Stimulated activated CD8-positive, alpha-beta memory T cell treated with anti-CD3 and anti-CD28 coated beads, Interleukin-4, amount 100 ng/mL, for 4 hours (primary cell): ENCODE measurements at places on chromosomes 5 and 9.

- DNase-seq = no peak
Measured at GRCh38 chr9:78437806-78438205, 140.9 kb downstream of the PSAT1 start.

- no peak for DNase-seq
Measured at GRCh38 chr5:143350751-143351602, 52.5 kb downstream of the NR3C1 start.

- peak; percentile 38 for DNase-seq
Measured at GRCh38 chr9:113516840-113517577, 53.5 kb downstream of the RGS3 start.

DNA sequence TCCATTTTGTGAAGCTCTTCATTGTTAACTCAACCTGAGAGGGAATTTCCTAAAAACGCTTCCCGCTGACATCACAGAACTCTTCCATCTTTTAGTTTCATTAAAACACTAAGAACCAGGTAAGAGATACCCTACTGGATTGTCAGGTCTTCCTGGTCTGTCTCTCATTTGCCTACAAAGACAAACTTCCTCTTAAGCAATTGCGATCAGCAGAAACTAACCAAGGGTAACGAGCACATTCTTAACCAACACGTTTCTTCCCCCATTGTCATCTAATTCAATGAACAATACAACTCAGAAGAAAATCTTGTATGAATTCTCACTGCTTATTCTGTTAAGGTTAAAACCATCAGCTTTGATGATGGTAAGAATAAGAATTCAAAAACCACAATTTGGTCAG is 6.6 kb downstream of the FBXW11 start:
- DNase-seq = no peak

DNA sequence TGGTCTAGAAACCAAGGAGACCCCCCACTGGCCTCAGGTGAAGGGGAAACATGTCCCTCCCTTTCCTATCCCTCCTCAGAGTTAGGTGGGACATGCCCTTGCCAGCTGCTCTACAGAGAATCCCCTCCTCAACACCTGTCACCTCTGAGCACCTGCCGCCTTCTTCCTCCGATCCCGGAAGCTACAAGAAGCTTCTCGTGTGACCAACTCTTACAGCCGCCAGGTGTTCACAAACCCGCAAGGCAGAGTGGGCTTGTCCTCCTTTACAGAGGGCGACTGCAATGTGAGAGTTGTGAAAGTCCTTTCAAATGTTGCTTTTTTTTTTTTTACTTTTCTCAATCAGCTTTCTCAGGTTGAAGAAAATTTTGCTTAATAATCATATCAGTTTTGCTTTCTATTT is 3.7 kb upstream of the ICE1 start:
- no peak for DNase-seq

GRCh38 chr5:180284149-180284548 is 7.7 kb downstream of the MAPK9 start:
- DNase-seq = no peak

DNA sequence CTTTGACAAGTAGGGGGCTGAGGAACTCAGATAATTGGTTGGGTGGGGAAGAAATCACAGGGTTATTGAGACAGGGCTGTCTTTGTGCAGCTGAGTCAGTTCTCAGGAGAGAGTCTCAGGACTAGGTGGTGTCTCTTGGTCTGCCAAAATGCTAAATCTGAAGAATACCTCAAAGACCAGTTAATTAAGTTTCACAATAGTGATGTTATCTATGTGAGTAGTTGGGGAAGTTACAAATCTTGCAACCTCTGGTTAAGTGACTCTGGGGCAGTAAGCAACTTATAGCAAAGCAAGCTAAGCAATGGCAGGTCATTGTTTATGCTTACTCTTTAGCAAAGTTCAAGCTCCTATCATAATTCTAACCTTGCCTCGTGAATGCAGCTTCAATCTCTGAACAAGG is 53.6 kb downstream of the GIN1 start:
- DNase-seq = no peak

- DNase-seq = no peak
Measured at GRCh38 chr5:79890930-79891249, 100.2 kb downstream of the MTX3 start.

DNA sequence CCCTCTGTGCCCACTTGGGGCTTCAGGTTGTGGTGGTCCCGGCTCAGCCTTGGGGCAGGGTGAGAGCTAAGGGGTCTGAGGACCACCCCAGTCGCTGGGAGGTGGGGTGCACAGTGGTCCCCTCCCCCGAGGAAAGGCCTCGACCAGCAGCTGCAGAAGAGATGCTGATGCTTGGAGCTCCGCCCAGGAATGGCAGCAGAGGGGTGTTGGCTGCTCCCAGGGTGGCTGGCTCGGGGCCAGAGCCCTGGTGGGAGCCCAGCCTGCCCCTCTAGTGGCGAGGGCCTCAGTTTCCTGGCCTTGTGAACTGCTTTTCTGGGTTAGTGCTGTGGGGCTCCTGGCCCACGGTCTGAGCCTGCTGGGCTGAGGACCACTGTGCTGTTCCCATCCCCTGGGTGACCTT is 1.2 kb downstream of the DIPK1B start:
- DNase-seq = no peak

DNA sequence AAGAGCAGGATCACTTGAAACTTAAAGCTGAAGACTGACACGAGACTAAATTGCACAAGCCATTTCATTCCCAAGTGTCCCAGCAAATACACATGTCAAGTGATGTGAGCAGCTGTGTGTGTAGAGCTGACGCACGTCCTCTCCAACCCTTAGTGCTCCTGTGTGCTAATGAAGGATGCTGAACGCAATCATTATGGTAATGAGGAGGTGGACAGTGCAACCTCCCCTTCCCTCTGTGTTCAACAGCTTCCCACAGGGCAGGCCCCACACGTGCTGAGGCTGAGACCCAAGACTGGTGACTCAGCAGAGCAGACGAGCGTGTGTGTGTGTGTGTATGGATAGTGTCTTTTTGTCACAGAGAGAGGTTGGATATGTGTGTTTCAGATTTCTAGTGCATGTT is 702.1 kb downstream of the SEMA5A start:
- DNase-seq = no peak

GRCh38 chr9:116451500-116452115 is 235.5 kb upstream of the TRIM32 start:
- DNase-seq = no peak

- no peak for DNase-seq
Measured at GRCh38 chr9:134779640-134780039, 101.0 kb upstream of the FCN2 start.

GRCh38 chr5:133468596-133468995 is 143.7 kb downstream of the FSTL4 start:
- DNase-seq = no peak

DNA sequence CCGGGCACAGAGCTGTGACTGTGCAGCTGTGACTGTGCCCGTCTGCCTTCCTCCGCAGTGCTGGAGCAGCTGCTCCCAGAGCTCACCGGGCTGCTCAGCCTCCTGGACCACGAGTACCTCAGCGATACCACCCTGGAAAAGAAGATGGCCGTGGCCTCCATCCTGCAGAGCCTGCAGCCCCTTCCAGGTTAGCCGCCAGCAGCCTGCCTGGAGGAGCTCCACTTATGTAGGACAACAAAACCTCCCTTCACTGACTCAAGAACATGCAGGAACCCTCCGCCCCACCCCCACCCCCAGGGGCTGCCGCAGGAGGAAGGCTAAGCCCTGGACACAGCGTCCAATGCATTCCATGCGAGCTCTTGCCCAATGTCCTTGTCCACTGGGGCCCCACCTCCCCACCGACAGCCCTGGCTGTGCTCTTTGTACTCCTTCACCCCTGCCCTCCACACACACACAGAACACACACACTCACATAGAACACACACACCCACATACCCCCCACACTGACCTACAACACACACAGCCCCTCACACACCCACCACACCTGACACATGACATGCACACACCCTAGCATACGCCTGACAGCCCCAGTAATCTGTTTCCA is 27.9 kb downstream of the AFAP1L1 start:
- DNase-seq = no peak

DNA sequence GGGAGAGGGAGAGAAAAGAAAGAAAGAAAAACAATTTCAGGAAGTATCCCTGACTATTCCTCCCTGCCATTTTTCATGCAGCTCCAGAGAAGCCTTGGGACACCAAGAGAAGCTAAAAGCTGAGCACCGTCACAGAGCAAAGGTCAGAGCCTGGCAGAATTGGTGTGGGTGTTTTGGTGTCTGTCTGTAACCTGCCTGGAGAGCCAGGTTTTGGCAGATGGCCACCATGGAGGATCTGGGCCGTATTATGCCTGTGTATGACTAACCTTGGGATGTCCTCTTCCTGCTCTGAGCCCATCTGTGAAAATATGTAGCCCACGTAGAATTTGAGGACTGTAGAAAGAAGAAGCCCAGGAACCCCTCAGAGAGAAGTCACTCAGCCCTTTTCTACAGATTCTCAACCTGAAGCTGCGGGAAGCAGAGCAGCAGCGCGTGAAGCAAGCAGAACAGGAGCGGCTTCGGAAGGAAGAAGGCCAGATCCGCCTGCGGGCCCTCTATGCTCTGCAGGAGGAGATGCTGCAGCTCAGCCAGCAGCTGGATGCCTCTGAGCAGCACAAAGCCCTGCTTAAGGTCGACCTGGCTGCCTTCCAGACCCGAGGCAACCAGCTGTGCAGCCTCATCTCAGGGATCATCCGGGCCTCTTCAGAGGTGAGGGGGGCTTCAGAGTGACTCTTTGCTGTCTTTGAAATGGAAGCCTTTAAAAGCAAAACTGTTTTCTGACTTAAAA is 18.8 kb downstream of the GLE1 start:
- no peak for DNase-seq

GRCh38 chr5:115170134-115170928 is 623 bp upstream of the TRIM36 start:
- DNase-seq = no peak

- DNase-seq = no peak
Measured at GRCh38 chr9:89138463-89139390, 39.9 kb downstream of the SHC3 start.

DNA sequence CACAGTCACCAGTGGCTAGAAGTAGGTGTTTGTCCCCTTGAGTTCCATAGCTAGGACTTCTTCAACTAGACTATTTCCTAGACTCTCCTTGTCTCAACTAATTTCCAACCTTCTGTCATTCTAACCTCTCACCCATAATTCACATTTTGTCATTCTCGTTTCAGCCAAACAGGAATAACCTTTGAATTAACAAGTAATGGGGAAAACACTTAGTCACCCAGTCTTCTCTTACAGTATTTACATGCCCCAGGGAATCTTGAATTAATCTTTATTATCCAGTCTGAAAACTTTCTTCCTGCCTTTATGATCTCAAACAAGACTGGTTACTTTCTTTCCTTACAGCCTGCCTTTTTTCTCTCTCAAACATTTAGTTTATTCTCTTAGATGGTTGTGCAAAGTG is 63.3 kb upstream of the RUSC2 start:
- DNase-seq = no peak

DNA sequence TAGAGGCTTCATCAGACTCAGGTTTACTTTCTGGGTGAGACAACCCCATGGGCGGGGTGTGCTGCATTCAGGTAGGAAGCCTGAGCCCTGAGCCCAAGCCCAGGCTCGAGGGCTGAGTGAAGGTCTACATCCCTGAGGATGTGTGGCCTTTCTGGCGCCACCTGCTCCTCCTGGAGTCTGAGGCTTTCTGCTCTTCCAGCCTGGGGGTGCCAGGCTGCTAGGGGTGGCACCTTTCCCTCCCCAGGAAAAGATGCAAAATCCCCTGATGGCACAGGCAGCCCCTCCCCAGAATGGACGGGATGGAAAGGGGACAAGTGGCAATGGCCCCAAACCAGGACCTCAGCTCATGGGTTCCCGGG is 44.4 kb upstream of the PRRC2B start:
- no peak for DNase-seq

GRCh38 chr5:30926218-30926617 is 267.3 kb upstream of the CDH6 start:
- DNase-seq = no peak

GRCh38 chr5:96320797-96321196 is 112.3 kb downstream of the PCSK1 start:
- no peak for DNase-seq

DNA sequence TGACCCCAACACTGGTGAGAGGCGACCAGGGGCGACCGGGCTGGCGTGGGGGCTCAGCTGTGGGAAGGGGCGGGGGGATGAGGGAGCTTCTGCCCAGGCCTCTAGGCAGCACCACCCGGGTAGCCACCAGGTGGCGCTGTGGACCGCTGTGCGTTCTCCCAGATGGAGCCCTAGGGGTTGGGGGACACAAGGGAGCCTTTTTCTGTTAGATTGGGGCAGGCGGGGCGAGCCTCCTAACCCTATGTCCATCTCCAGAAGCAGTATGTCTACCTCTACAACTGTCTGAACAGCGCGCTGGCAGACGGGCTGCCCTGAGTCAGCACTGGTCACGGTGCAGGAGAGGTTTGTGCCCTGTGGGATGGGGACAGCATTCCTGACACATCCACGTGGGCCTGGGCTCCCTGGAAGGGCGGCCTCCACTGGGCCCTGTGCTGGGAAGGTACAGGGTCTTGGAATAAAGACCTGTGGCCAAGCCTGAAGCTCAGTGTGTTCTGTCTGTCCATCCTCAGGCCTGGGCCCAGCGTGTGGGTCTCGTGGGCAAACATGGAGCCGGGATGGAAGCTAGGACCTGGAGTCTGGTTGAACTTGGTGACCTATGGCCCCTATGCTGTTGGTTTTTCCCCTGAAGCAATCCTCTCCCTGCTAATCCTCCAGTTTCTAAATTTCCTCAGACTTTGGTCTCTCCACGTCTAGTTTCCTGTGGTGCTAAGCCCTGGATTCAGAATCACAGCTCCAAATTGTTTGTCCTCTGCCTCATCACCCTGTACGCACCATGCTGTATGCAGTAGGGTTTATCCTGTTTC is 23.1 kb upstream of the SPTLC1 start:
- peak; percentile 52 for DNase-seq

DNA sequence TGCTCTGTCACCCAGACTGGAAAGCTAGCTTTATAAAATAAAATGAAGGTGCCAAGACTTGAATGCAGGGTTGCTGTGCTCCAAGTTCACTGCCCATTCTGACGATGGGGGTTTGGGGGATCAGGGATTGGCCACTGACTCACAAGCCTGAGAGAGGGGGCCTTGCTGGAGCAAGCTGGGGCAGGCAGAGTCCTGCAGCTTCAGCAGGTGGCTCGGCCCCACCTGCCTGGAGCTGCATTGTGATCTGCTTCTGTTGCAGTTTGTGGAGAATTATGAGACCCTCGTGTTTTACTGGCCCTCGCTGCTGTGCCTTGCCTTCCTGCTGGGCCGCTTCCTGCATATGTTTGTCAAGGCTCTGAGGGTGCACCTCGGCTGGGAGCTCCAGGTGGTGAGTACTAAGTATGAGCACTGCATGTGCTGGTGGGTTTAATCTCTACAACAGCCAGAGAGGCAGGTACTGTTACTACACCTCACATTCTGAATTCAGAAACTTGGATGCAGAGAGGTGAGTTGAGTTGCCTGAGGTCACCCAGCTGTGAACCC is 31.1 kb upstream of the CCDC180 start:
- no peak for DNase-seq

- no peak for DNase-seq
Measured at GRCh38 chr9:109907400-109907799, 127.4 kb downstream of the PALM2AKAP2 start.

- DNase-seq = no peak
Measured at GRCh38 chr9:86424251-86424891, 70.2 kb upstream of the TUT7 start.

- DNase-seq = no peak
Measured at GRCh38 chr9:97793067-97793466, 60.0 kb upstream of the FOXE1 start.

- no peak for DNase-seq
Measured at GRCh38 chr9:90893706-90894105, 92.1 kb downstream of the SYK start.

- DNase-seq = no peak
Measured at GRCh38 chr9:105251133-105251532, 6.7 kb downstream of the SLC44A1 start.
